ENCODE measurements at places on chromosomes 13 and 19.
A peak's percentile ranks its signal among the peaks of the same experiment; 100 is the strongest.

- no peak for DNase-seq
Observed at GRCh38 chr13:44865722-44866410, 123.4 kb downstream of the NUFIP1 start.

GRCh38 chr13:37395544-37395943 is 203.0 kb downstream of the POSTN start:
- DNase-seq, result no peak

DNA sequence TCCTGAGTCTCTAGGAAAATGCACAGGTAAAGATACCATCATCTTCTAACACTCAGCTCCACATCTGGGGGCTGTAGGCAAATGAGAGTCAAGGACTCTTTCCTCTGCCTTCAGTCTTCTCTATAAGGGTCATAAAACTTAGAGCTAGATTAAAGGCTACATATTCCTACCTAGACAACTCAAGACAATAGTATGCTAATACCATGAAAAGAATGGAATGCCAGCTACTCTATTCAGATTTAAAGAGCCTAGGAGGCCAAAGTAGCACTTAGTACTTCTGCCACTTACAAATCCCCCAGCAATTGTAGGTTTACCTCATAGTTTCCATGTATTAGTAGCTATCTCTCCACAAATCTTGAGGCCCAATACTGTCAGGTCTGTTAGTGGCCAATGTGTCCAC is 453.0 kb downstream of the SLITRK5 start:
- no peak for DNase-seq

GRCh38 chr13:68666774-68667397 is 1436.8 kb upstream of the PCDH9 start:
- DNase-seq, result no peak

- DNase-seq, result no peak
Observed at GRCh38 chr19:17616961-17617806, 61.7 kb downstream of the COLGALT1 start.

GRCh38 chr13:72889495-72889894 is 107.6 kb downstream of the PIBF1 start:
- no peak for DNase-seq

DNA sequence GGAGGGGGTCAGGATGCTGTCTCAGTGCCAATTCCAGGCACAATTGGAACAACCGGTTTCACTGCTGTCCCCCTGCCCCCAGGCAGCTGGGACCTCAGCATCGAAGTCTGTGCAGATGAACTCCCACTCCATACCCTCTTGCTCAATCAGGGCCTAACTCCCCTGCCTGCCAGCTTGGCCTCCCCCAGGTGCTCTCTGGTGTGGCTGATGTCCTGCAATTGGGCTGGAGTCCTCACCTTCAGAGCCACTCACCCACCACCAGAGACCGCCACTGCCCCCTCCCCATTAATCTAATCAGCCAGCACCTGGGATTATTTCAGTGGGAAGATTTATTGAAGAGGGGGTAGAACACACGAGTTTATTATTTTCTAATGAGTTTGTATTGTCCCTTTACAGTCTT is 118.8 kb downstream of the MIPEP start:
- no peak for DNase-seq

- DNase-seq, result peak; percentile 85
Observed at GRCh38 chr19:3761382-3762129, at the start of gene APBA3. Gene APBA3 (minus strand): TSS chr19:3761692. CDS start chr19:3760264, 1,428 bp downstream.

DNA sequence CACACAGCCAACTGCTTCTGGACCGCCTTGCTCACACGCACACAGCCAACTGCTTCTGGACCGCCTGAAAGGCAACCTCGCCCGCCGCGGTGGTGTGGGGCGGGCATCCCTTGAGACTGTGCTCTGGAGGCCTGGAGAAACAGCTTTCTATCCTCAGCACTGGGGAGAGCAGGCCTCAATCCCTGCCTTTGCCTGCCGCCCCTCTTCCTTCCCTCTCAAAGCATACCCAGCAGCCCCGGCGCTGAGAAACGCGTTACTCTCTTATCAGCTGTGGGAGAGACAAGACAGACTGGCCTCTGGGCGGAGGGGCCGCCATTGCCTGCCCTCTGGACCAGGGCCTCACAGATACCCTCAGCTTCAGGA is 2.9 kb downstream of the LIPE start:
- no peak for DNase-seq

DNA sequence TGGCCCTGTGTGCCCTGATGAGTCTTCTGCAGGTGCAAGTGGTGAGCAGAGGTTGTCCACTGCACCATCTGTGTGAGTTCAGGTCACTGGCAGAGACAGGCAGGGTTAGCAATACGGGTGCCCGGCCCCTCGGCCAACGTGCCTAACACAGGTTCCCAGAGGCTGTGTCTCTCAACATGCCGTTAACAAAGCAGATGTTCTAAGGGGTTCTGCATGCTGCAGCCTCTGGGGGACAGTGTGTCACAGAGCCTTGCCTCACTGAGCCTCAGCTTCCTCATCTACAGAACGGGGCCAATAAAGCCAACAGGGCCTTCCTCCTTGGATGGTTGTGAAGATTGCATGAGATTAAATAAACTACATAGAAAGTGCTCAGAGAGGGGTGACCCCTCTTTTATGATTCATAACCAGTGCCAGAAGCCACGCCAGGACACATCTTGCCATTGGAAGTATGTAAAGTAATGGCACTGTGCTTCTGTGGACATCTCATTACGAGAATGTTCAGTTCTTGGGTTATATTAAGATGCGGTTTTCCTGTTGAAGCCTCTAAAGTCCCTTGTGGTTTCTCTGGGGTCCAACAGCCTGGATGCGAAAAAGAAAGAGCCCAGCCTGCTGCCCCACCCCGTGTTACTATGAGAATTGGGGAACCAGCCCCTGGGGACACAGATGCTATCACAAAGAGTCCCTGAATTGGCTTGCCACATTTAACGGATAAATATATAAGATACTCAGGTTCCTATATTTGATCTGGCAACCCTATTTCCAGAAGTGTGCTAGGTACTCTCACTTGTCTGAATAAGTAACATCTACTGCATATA is 11.2 kb upstream of the ARHGEF18 start:
- DNase-seq, result no peak

GRCh38 chr19:19043881-19044280 is 10.5 kb downstream of the ARMC6 start:
- no peak for DNase-seq

- DNase-seq, result no peak
Observed at GRCh38 chr13:104975272-104975671, 1560.2 kb downstream of the EFNB2 start.

DNA sequence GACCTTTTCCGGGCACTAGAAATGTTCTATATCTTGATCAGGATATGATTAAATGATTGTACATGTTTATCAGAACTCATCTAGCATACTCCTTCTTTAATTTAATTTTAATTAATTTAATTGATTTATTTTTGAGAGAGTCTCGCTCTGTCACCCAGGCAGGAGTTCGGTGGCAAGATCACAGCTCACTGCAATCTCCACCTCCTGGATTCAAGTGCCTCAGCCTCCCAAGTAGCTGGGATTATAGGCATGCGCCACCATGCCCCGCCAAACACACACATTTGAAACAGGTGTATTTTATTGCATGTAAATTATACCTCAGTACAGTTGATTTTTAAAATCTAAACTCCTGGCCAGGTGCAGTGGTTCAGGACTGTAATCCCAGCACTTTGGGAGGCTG is 17.4 kb upstream of the BCL3 start:
- no peak for DNase-seq

GRCh38 chr13:35787937-35788336 is 311.4 kb upstream of the MAB21L1 start:
- no peak for DNase-seq

DNA sequence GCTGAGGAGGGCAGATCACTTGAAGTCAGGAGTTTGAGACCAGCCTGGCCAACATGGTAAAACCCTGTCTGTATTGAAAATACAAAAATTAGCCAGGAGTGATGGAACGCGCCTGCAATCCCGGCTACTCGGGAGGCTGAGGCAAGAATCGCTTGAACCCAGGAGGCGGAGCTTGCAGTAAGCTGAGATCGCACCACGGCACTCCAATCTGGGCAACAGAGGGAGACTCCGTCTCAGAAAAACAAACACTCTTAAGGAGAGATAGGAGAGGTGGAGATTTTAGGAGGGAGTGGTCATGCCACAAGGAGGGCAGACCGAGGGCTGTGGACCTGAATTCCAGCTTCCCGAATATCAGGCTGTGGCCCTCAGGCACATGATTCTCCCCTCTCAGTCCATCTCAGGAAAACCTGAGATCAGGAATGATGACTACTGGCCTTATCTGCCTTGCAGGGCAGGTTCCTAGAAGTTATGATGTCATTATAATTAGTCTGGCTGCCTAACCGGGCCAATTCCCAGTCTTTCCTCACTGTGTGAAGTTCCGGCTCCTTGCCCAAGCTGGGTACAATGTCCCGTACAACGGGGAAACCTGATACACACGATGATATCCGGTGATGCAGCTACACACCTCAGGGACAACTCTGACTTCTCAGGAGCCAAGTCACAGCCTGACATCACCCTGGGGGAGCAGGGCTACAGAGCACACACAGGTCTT is 2.5 kb downstream of the SLC35E1 start:
- no peak for DNase-seq

GRCh38 chr13:93774506-93774905 is 547.9 kb downstream of the GPC6 start:
- DNase-seq, result no peak

DNA sequence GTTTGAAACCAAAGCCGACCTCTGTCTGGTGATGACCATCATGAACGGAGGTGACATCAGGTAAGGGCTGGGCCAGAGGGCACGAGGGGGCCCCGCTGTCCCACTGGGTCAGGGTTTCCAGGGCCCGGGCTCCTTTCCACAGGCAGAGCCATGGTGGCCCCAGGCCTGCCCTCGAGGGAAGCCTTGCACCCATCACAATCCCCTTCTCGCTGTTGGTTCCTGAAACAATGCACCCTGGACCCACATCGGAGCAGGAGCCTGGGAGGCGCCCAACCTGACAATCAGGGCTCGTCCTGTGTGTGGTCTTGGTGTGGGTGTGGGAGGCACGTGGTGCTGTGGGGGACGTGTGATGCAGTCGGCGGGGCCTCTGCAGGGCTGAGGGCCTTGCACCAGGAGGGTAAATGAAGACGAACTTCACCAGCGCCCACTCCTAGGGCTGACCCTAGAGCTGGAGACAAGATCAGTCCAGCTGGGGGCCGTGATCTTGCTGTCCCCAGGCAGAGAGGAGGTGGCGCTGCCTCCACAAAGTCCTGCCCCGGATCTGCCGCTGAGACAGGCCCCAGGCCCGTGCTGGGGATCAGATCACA is 2.8 kb downstream of the GRK1 start:
- DNase-seq, result no peak

GRCh38 chr13:59519819-59520218 is 643.9 kb downstream of the DIAPH3 start:
- DNase-seq, result no peak

DNA sequence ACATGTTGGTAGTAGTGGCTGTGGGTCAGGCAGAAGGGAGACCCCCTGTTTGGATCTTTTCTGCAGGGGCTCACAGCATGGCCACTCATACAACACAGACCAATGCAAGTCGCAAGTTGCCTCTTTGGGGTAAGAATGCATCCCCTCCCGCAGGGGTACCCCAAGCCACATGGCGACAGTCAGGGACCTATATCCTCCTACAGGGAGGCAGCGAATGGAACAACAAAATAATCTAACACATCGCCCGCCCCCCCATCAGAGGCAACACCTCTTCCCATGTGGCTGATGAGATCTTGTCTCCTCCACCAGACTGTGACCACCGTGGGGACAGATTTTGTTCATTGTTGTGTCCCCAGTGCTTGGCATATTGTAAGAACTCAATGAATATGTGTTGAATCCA is 40.7 kb upstream of the PNMA8B start:
- DNase-seq, result no peak

GRCh38 chr13:65592731-65593130 is 1637.4 kb downstream of the PCDH9 start:
- no peak for DNase-seq

DNA sequence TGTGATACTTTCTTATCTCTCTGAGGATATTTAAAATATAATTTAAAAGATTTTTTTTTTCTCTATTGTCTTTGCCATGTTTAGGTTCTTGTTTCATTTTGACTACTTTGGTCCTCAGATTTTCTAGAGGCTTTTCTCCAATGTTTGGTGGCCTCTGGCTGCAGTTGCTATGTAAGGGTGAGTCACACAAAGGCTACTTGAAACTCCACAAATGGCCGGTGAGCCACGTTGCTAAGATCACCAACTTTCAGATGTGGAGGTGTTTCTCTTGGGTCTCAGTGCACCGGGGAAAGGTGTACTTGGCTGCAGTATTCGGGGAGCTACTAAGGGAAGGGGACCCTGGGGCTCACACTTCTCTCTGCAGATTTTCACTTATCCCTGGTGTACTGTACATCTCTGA is 248.1 kb downstream of the HS6ST3 start:
- no peak for DNase-seq

DNA sequence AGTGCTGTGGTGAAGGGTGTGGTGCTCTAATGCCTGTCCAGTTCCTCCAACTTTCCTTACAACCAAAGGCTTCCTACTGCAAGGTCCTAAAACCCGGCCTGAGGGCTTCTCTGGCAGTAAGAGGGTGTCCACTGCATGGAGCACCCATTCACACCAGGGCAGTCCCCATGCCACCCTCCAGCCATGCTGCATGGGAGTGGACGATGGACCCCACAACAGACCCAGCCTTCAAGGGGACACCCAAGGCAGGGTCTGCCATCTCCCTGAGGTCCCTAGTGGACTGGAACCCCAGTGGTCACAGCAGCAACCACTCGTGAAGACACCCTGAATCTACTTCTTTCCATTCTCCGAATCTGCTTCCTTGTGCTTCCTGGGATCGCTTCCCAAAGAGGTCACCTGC is 117.6 kb upstream of the SOX1 start:
- no peak for DNase-seq

DNA sequence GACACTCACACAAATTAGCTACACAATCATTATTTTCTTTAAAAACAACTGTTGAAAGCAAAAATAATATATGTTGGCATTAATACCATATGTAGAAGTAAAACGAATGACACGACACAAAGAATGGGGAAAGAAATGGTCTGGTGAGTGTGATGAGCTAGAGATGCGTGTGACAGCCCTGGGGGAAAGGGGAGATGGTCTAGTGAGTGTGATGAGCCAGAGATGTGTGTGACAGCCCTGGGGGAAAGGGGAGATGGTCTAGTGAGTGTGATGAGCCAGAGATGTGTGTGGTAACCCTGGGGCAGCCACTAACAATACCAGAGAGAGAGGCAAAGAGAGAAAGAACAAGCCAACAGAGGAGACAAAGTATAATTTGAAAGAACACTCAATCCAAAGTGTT is 22.3 kb upstream of the LAMP1 start:
- no peak for DNase-seq

- no peak for DNase-seq
Observed at GRCh38 chr19:16233081-16233776, 35.5 kb downstream of the AP1M1 start.

DNA sequence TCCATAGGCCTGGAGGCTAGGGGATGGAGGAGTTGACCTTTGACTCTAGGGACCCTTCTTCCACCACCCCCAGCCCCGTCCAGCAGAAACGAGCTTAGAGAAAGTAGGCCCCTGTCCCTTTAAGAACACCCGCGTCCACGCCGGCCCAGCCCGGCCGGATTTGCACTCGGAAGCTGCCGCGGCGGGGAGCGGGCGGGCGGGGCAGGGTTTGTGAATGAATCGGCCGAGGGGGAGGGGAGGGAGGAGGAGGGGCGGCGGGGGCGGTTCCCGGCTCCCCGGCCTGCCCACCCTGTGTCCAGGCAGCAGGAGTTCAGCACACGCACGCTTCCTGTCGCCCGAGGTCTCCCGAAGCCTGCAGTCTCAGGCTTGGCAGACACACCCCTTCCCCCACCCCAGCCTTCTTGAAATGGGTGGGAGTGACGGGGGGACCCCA is 1.5 kb downstream of the UNC13A start:
- DNase-seq, result no peak
